ENCODE measurements at places on chromosomes 12 and 14. TPM values are rescaled to one million over a fixed set of nuclear protein-coding genes. Genes with fewer than 3 reads are reported as not detected.

PALS1 gene
- 17.6 TPM for total RNA-seq

TDRD9 gene
- 1.3 TPM for total RNA-seq

KRT80 gene
- total RNA-seq = 1.1 TPM

DPPA3 gene
- total RNA-seq = not detected

MSI1 gene
- total RNA-seq = not detected

TTC9 gene
- 1.7 TPM for total RNA-seq

SIX6 gene
- 0.16 TPM for total RNA-seq

MAP1LC3B2 gene
- 0.36 TPM for total RNA-seq
